ENCODE measurements at places on chromosomes 7 and 10.

GRCh38 chr10:35633006-35633980, 8.8 kb downstream of the FZD8 start:
- no peak for DNase-seq

DNA sequence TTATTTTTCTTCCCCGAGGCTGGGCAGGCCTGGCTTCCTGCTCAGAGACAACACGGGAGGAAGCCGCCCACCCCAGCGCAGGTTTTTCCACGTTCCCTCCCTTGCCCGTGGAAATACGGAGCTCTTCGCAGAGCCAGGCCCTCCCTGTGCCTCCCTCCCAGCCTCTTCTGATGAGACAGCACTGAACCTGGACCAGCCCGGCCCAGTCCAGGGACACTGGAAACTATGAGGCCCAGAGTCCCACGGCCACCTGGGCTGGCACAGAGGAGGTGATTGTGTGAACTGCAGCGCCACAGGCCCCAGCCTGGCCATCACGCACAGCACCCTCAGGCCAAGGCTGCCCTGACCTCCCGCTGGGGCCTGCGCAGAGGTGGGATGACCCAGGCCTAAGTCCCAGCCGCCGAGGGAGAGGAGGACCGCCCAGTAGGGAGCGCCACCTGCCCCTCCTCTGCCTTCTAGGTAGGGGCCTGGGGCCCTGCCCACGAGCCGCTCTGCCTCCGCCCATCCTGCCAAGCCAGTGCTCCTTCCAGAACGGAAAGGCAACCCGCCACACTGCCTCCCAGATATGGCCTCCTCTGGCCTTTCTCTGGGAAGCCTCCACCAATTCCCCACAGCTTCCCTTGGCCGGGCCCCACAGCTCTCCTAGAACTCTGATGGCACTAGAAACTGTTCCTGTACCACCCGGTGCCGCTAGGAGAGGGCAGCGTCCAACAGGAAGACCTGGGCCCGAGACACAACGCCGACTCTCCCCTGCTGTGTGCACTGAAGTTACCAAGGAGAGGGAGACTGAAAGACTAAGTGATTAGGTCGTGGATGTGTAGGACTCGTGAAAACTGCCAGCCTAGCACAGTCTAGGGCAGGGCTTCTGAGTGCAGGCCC, 57.2 kb downstream of the PROSER2 start:
- DNase-seq: peak; percentile 66

- no peak for DNase-seq
Measured at GRCh38 chr10:113221756-113222168, 271.7 kb downstream of the TCF7L2 start.

DNA sequence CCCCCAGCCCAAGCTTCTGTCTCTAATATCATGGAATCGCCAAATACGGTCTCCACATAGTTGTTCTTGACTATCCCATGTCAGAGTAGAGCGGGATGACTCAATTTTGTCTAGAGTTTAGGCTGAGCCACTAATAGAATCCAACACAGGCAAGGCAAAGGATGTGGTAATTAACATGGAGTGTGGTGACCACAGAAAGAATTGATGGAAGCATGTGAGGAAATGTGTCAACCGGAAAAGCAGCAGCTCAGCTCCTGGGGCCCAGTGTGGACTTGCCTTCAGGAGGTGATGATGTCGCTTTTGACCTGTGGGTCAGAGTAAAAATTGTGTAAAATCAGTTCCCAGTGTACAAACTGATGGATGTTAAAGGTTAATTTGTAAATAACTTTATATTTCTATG, 139.3 kb upstream of the KLF6 start:
- DNase-seq: peak; percentile 91

GRCh38 chr7:157002819-157003421, 7.5 kb downstream of the MNX1 start:
- peak; percentile 84 for DNase-seq

- DNase-seq: no peak
Measured at GRCh38 chr10:35103882-35104281, 13.7 kb upstream of the CUL2 start.

GRCh38 chr7:132545756-132546155, 30.5 kb downstream of the PLXNA4 start:
- no peak for DNase-seq

- DNase-seq: peak; percentile 56
Measured at GRCh38 chr7:157017149-157017548, 6.7 kb upstream of the MNX1 start.

- peak; percentile 58 for DNase-seq
Measured at GRCh38 chr7:71389976-71390375, 258.0 kb downstream of the GALNT17 start.

- DNase-seq: peak; percentile 19
Measured at GRCh38 chr7:76424413-76425111, at the start of gene ZP3. Gene ZP3 (plus strand): TSS chr7:76424950. CDS start chr7:76424965, 15 bp downstream.

DNA sequence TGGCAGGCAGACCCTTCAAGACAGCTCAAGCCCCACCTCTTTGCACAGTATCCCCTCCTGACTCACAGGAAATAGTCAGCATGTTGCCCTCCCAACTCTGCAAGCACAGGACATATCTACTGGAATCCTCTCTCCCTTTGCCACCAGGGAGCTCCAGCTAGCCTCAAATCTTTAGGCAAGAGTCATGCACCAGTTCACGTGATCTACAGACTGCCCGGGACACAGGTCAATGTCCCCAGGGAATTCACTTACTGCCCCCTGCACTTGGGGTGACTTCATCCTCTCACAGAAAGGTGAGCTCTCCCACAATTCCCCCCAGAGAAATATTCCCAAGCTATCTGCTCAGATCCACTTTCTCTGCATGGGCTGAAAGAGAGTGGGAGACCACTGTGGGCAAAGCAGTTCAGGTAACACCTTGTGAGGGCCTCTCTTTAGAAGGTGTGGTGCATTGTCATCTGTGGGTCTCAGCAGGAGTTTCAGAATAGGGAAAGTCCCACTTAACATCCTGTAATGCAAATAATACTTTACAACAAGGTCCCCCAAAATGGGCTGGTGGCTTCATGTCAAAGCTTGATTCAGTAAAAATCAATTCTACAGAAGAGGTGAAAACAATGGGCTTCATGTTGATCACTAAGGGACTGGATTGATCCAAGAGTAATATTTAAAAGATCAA, 129.9 kb downstream of the NOC3L start:
- DNase-seq: no peak

- DNase-seq: no peak
Measured at GRCh38 chr7:47751043-47751442, 169.1 kb upstream of the TNS3 start.

DNA sequence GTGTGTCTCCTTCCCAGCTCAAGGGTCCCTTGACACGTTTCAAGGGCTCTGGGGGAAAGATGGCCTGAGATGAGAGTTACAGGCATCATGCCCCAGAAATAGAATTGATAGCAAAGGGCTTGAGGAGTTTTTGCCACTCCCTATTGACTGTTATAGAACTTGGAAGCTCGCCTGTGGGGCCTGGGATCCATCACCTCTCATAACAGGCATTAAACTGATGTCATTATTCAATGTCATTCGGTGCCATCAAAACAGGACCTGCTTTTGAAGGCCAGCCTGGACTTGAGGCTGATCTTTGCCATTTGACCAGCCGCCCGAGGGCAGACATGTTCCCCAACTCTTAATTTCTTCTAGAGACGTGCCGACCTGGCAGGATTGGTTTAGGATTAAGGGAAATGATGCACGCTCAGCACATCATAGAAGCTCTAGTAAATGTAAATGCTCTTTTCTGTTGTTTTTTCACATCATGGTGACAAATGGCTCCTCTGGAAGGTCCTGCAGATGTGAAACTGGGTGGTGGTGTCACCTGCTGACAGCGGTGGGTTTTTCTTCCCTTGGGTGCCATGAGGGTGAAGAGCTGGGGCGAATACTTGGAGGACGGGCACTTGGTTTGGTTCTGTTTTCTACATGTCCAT, 16.7 kb upstream of the KLF6 start:
- no peak for DNase-seq

DNA sequence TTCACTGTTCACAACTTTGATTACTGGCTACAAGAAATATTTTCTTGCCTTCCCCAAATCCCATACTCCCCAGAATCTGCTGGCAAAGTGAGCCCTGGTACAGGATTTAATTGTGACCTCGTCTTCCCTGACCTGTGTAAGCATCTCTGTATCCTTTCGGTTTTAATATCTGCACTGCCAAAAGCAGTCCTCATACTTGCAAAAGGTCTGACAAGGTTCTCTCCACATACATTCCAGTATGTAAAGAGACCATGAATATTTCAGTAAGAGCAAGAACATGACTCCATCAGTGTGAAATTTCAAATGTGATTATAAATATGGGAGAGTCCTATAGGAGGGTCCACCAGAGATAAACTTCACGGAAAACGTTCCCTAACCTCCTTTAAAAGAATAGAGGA, 134.0 kb upstream of the TCF7L2 start:
- peak; percentile 53 for DNase-seq

GRCh38 chr10:77789016-77789415, 137.5 kb downstream of the DLG5 start:
- no peak for DNase-seq

- no peak for DNase-seq
Measured at GRCh38 chr10:15344876-15345285, 26.2 kb downstream of the FAM171A1 start.

DNA sequence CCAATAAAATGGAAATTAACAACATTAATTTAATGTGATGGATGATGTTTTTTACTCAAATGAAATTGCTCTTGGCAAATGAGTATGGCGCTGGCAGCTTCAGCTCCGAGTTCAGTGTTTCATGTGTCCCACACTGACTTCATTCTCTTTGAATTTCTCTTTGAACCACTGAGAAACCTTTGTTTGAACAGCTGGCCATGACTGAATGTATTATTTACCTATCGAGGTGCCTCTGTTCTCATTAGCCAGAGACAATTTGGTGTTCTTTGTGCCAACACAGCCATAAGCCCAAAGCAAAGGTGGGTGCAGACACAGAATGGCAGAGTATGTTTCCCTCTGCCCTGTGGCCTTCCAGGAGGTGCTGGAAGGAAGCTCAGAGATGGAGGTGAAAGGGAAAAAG, 42.1 kb downstream of the TMEM178B start:
- no peak for DNase-seq

- no peak for DNase-seq
Measured at GRCh38 chr7:37592366-37592765, 91.2 kb upstream of the GPR141 start.

- DNase-seq: no peak
Measured at GRCh38 chr7:1494447-1494846, 9.7 kb downstream of the INTS1 start.

DNA sequence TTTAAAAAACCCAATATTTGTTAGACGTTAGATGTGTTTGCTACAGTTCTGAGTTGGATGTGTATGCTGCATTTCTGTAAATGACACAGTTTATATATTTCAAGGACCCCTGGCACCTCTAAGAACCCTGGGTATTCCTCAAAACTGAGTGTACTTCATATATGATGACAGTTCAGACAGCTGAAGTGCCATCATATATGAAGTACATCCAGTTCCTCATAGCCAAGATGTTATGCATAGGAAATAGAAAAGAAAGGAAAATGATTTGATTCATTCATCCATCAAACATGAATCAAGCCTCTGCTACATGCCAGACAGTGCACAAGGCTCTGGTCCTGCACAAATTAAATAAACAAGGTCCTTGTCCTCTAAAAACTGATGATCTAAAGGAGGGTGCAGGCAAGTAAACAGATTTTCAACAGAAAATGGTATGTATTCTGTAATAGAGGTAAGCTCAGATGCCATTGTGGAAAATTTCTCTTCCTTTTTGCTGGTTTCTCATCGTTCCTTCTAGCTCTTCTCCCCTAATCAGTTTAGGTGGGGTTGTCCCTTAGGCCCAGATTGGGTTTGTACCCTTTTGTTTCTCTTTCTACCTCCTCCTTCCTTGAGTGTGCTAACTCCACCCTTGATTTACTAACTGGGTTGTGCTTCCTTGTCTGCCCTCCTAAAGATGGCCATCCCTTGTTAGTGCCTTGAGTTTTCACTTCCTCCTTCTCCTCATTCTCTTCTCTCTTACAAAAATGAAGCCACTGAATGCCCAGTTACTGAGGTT, 25.3 kb upstream of the SMIM30 start:
- no peak for DNase-seq

GRCh38 chr10:124239134-124239533, 145.7 kb upstream of the CHST15 start:
- no peak for DNase-seq

- DNase-seq: no peak
Measured at GRCh38 chr7:119033641-119034040, 809.1 kb downstream of the ANKRD7 start.

GRCh38 chr10:131832056-131832685, 68.6 kb upstream of the PPP2R2D start:
- DNase-seq: peak; percentile 44

DNA sequence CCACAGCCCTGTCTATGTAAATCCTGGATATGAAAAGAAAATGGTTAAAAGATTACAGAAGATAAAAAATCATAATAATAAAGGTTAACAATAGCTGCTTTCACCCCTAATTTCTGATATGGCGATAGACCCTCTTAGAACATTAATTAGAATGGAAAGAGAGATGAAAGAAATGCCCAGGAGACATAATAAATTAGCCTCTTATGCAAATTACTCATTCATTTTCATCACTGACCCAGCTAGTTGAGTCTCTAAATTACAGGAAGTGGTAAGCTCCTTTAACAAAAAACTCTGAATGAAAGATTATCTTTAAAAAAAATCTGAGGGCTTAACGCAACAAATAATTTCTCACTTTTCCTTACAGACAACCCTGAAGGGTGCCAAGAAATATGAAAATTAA, 12.4 kb downstream of the GFRA1 start:
- DNase-seq: no peak

- no peak for DNase-seq
Measured at GRCh38 chr7:55349121-55349520, 16.0 kb upstream of the LANCL2 start.

GRCh38 chr7:30240106-30240800, 44.1 kb upstream of the ZNRF2 start:
- no peak for DNase-seq

DNA sequence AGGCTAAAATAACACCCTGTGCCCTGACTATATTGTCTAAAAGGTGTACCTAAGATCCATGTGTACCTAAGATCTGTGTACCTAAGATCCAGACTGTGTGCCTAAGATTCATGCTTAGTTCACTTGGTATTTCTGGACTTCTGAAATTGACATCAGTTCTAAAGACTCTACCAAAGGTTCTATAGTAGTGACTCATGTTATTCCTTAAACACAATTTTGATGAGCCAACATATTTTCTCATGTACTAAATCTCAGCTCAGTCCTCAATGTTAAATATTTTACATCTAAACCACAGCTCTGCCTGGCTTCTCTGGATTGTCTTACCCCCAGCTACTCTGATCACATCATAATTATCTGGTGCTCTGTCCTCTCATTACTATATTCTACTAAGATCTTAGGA, 802.3 kb upstream of the SORCS1 start:
- DNase-seq: no peak
